ENCODE measurements at places on chromosomes 7 and 10.

DNA sequence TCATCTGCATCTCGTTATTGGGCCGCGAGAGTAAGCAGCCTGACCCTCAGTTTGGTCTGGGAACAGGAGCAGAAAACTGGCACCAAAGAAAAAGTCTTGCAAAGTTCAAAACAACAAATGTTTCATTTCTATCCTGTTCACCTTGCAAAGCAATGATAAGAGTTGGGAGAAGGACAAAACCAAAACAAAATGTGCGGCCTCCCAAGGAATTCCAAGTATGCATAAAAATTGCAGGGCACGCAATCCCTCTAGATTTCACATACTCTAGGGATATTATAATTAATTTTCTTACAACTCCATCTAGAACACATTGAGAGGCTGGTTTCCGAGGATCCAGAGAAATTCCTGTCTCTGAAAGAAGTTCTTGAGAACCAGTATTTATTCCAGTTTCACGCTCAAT lies 20.1 kb downstream of the CHUK start:
- DNase-seq = no peak

DNA sequence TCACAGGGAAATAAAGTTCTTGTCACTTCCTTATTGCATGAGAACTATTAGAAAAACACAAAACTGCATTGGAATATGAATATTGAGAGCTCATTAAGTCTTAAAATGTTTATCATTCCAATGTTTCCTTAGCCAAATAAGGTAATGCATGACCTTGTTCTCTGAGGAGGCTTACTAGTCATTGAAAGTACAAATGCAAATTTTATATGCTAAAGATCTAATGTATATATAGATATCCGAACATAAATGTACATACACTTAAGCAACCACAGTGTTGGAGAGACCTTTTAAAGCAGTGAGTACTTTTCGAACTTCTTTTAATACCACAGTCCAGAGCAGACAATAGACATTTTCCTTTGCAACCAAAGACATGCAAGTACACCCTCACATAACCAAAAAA lies 96.1 kb downstream of the RELN start:
- DNase-seq = no peak

DNA sequence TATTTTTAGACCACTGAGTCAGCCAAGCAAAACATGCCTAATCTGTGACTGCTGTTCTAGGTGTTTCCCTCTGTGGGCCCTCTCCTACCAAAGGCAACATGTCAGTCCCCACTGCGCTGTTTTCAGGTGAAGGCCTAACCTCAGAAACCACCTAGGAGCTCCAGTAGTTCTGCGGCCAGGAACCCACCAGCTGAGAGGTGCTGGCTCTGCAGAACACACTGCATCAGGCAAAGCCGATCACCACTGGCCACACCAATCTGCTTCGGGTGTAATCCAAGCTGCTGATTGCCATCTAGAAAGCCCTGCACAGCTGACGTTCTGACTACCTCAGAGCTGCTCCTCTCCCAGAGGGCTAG lies 14.9 kb downstream of the CAMK2G start:
- DNase-seq = no peak

GRCh38 chr7:130037703-130038102 lies 13.5 kb downstream of the ZC3HC1 start:
- no peak for DNase-seq
